Neural crest cell (in vitro differentiated cells): ENCODE measurements at places on chromosomes 16 and 17. TPM values are rescaled to one million over a fixed set of nuclear protein-coding genes. Genes with fewer than 3 reads are reported as not detected.
A peak's percentile ranks its signal among the peaks of the same experiment; 100 is the strongest.

The PSMC3IP gene
- 44.6 and 47.8 TPM in 2 replicates for total RNA-seq

The TPPP3 gene
- 3.4 and 4.7 TPM in 2 replicates for total RNA-seq

- peak; percentile 29 for DNase-seq
These were observed 858 bp downstream of the MMD start for GRCh38 chr17:55420776-55421178.

GRCh38 chr16:69109486-69110270, 4.2 kb downstream of the HAS3 start:
- DNase-seq = no peak

The ZNF276 gene
- total RNA-seq = 31.6 and 32.9 TPM in 2 replicates

DNA sequence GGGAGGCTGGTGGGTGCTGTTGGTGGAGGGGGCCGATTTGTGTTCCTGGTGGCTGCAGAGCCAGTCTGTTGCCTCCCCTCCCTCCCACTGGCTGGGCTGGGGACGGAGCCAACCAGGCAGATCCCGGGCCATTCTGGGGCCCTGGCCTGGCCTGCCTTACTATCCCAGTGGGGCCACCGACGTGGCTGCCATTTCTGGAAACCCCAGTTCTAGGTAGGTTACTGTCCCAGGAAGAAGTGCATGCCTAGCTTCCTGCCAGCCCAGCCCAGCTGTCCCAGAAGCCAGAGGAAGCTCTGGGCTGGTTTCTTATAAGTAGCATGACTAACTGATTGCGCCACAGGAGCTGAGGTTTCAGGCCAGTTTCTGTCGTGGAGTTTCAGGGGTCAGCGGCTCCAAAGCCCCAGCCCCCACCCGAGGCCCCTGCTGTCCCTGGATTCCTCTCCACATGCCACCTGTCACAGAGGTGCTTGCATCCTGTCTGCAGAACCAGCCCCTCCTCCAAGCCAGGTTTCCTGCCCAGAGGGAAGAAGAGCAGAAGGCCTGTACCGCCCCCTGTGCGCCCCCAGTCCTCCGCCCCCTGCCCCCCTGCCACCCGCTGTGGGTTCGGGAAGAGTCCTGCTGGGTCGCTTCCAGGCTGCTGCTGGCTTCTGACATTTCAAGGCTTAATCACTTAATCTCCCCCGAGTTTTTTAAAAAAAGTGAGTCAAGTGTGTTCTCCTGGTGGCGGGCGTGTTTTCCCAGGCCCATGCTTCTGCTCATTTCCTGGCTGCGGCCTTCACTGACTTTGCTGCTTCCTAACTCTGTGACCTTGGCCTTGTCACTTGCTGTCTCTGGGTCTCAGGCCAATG, 13.2 kb downstream of the IL4R start:
- DNase-seq = no peak

The BCL6B gene
- 0.41 and 0.42 TPM in 2 replicates for total RNA-seq

- no peak for DNase-seq
These were observed 40.1 kb downstream of the KLHDC4 start for GRCh38 chr16:87725596-87726235.

- DNase-seq = no peak
These were observed 11.9 kb downstream of the FZD2 start for GRCh38 chr17:44568945-44569858.

The ANKRD40CL gene
- total RNA-seq = not detected in 2 replicates

DNA sequence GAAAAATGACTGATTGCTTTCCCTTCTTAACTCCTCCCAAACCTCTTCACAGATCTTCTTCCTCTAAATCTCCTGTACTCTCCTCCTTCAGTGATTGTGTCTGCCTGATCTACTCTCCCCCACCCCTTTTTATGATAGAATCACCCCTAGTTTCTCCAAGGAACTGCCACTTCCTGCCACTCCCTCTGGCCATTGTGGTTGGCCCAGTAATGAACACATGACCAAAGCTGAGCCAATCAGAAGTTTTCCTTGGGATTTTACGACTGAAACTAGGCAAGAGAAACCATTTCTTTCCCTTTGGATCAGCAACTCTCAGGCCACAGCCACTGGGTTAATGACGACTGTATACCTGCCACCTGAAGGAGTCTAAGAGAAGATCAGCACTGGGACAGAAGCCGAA, 15.9 kb downstream of the IRX3 start:
- no peak for DNase-seq

The ITGAD gene
- not detected in 2 replicates for total RNA-seq

GRCh38 chr17:2723997-2724783, 12.6 kb upstream of the CLUH start:
- DNase-seq = no peak

GRCh38 chr16:80028581-80029380, 428.2 kb upstream of the MAF start:
- no peak for DNase-seq

The TNFRSF17 gene
- total RNA-seq = not detected in 2 replicates

The RNF166 gene
- 30.7 and 31.3 TPM in 2 replicates for total RNA-seq

GRCh38 chr16:49890876-49891275, 35.0 kb upstream of the ZNF423 start:
- DNase-seq = no peak

The CSH1 gene
- not detected in 2 replicates for total RNA-seq

- DNase-seq = no peak
These were observed 148.9 kb upstream of the COX10 start for GRCh38 chr17:13920413-13920812.

GRCh38 chr17:48544349-48545021, 424 bp downstream of the HOXB2 start:
- peak; percentile 54 for DNase-seq

GRCh38 chr17:38352245-38353085, 821 bp downstream of the SOCS7 start:
- peak; percentile 23 for DNase-seq

GRCh38 chr17:75525806-75526554, 483 bp downstream of the LLGL2 start:
- no peak for DNase-seq

The CRHR1 gene
- 0.41 and 1.1 TPM in 2 replicates for total RNA-seq

The DRC7 gene
- total RNA-seq = 0.16 and 0.32 TPM in 2 replicates

- no peak for DNase-seq
These were observed 229.4 kb downstream of the XYLT1 start for GRCh38 chr16:17241264-17241835.

The CNTNAP1 gene
- 17.0 and 19.4 TPM in 2 replicates for total RNA-seq

DNA sequence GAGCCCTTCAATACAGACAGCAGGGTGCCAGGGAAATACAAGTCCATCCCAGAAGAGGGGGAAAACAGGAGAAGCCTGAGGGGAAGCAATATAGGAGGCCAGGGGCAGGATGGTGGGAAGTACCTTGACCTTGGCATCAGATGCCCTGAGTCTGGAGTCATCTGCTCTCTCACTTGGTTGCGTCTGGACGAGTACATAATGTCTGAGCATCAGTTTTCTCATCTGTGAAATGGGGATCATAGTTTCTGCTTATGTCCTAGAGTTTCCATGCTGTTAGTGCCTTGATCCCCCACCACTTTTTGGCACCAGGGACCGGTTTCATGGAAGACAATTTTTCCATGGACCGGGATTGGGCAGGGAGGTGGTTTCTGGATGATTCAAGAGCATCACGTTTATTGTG, 2.3 kb downstream of the STAT5A start:
- no peak for DNase-seq

- DNase-seq = no peak
These were observed 254.3 kb downstream of the WWOX start for GRCh38 chr16:78353640-78354275.

DNA sequence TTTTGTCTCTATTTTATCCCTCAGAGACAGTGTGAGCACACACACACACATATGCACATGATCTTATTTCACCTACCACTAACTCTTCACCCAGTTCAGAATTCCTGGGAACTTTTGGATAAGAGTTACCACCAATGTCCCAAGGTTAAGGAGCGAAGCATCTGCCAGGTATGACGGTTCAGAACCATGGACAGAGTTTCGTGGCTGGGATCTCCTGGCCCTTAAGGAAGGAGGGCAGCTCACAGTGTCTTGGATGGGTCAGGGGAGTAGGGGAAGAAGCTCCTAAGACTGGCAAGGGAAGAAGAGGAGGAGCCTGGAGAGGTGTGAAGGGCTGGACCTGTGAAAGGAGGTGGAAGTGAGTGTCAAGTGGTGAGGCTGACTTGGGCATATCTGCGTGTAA, 23.0 kb upstream of the TMEM132E start:
- peak; percentile 16 for DNase-seq

The TANC2 gene
- 37.8 and 39.3 TPM in 2 replicates for total RNA-seq

The SALL1 gene
- 79.4 and 85.7 TPM in 2 replicates for total RNA-seq

DNA sequence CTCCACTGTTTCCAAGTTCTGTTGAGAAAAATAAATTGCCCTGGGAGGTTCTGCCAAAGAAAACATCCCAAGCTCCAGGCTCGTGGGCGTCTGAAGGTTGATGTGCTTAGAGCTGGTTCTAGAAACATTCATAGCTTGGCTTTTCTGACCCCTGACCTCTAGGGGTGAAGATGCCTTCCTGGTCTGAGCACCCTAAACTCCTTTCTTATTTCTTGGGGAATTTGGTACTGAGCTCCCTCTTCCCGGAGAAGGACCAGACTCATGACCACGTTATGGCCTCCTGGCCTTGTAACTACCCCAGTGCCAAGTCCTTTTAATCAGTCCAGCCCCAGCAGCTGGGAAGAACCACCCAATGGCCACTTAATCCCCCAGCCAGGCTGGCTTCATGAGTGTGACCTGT, 66.4 kb downstream of the MYH11 start:
- no peak for DNase-seq

The ITGB3 gene
- 0.09 and 0.11 TPM in 2 replicates for total RNA-seq

The KIF1C gene
- 61.7 and 68.4 TPM in 2 replicates for total RNA-seq

The GJC1 gene
- total RNA-seq = 143 and 145 TPM in 2 replicates

The PIGS gene
- 63.5 and 71.1 TPM in 2 replicates for total RNA-seq

GRCh38 chr16:53892155-53892554, 188.2 kb downstream of the FTO start:
- peak; percentile 71 for DNase-seq

DNA sequence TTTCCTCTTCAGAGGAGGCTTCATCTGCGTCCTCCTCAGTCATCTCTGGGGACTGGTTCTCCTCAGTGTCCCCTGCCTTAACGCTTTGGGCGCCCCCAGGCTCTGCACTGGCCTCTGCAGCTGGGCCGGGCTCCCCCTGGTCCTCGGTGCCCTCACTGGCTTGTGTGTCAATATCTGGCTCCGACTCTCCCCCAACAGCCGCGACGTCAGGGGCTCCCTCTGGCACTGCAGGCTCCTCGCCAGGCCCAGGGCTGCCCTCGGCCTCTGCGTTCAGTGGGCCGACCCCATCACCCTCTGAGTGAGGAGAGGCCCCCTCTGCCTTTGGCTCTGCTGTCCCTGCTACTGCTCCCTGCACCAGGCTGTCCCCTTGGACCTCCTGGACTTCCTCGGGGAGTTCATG, 34.7 kb downstream of the SRL start:
- DNase-seq = no peak

The KLHL11 gene
- 20.4 and 20.6 TPM in 2 replicates for total RNA-seq

The NPB gene
- 0.93 and 1.1 TPM in 2 replicates for total RNA-seq

The HID1 gene
- total RNA-seq = 11.8 and 14.6 TPM in 2 replicates

DNA sequence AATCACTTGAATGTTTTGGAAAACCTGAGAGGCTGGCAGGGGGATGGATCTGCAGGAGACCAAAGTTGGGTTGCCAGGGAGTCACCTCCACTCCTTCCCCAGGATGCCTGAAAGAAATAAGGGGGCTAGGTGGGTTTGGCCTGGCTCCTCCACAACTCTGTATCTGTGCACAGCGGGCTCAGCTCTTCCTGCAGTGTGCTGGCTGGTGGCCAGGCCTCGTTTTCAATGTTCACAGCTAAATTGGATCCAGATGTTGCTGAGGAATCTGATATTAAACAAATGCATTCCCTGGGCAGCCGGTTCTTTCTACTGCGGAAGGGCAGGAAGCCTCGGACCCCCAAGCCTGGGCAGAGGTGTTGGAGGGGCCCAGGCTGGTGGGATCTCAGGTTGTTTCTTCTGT, 106.2 kb downstream of the N4BP1 start:
- DNase-seq = no peak

The GRAP gene
- total RNA-seq = 2.1 and 2.8 TPM in 2 replicates

DNA sequence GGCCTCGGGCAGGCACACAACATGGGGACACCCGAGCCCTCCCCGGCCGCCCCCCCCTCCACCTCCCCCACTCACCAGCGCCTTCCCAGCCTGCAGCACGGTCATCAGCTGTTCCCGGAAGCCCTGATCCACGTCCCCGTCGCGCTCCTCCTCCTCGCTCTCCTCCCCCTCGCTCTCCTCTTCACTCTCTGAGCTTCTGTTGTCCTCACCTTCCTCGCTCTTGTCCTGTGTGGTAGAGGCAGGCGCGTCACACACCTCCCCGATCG, 10.3 kb downstream of the MYBBP1A start:
- DNase-seq = no peak

The AATF gene
- 68.3 and 68.7 TPM in 2 replicates for total RNA-seq

The NXPH3 gene
- 0.79 and 1.1 TPM in 2 replicates for total RNA-seq

DNA sequence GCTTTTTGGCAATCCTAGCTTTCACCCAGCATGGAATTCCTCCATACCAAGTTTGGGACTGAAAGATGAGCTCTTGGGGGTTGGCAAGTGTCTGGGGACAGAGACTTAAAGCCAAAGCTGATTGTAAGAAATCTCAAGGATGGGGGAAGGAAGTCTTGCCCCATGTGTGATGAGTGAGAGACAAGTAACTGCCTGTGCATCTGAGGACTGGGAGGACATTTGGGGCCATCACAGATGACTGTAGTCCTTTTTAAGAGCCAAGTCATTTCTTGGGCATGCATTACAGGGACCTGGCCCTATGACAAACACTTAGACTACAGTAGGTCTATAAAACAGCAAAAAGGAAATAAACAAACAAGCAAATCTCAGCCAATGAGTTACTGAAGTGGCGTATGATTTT, 36.3 kb upstream of the CCL2 start:
- no peak for DNase-seq

The ENPP7 gene
- not detected in 2 replicates for total RNA-seq
